ENCODE measurements at places on chromosomes 6 and 20.

DNA sequence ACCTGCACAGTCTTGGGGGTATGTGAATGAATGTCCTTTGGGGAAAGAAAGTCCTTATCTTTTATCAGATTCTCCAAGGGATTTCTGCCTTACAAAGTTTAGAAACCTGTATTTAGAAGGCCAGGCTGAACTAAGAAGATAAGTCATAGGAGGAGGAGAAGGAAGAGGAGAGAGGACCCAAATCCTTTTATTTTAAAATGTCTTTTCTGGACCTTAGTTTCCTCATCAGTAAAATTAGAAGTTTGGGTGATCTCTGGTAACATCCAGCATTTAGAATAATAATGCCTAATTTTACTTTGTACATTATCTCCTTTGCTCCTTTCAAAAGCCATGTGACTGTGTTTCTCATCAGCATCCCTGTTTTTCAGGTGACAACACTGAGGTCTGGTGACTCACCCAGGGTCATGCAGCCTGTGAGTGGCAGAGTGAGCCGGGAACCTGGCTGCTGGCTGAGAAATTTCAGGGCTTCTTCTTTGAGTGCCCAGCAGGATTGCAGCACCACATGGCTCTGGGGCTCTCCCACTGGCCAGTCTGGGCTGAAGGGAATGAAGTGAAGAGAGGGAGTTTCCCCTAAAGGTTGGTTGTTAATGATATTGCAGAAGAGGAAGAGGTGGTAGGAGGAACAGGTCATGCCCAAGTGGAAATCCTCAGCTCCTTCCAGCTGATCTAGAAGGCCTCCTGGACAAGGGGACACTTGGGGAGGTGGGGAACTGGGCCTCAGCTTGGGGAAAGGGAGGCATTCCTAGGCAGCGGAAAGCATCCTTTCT lies 34.0 kb downstream of the VEGFA start:
- DNase-seq, result no peak

GRCh38 chr6:76885861-76886301 lies 577.4 kb downstream of the HTR1B start:
- DNase-seq, result no peak

DNA sequence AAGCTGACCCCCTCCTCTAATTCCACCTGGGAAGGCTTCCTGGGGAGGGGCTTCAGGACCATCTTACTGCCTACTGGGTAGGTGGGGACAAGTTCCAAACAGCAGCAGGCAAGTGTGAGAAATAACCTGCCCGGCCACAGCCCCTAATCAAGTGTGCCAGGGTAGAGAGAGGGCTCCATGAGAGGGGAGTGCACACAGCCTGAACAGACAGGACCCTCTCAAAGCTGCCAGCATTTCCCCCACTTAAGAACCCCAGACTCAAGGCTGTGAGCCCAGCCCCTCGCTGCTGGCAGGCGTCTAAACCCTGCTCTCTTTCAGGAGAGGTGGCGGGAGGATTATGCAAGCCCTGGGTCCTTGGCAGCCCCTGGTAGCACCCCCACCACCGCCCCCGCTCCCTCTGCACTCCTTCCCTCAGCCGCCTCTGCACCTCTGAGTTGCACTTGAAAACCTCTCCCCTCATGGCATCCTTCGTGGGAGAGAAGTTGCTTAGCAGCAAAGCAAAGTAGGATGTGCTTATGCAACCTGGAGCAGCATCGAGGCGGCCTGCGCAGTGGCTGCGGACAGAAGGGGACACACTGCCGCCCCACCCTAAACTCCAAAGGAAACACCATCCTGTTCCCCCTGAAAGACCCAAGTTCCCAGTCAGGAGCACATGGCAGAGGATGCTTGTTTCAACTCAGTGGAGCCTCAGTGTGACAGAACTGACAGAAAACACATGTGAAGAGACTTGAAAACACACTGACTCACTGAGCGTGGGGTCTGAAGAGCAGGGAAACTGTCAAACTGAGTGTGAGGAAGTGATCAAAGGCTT lies 10.5 kb downstream of the DDRGK1 start:
- peak; percentile 18 for DNase-seq

- no peak for DNase-seq
These were observed 21.6 kb downstream of the CNKSR3 start for GRCh38 chr6:154488802-154489437.

GRCh38 chr20:56249244-56249955 lies 868 bp downstream of the MC3R start:
- DNase-seq, result peak; percentile 75

DNA sequence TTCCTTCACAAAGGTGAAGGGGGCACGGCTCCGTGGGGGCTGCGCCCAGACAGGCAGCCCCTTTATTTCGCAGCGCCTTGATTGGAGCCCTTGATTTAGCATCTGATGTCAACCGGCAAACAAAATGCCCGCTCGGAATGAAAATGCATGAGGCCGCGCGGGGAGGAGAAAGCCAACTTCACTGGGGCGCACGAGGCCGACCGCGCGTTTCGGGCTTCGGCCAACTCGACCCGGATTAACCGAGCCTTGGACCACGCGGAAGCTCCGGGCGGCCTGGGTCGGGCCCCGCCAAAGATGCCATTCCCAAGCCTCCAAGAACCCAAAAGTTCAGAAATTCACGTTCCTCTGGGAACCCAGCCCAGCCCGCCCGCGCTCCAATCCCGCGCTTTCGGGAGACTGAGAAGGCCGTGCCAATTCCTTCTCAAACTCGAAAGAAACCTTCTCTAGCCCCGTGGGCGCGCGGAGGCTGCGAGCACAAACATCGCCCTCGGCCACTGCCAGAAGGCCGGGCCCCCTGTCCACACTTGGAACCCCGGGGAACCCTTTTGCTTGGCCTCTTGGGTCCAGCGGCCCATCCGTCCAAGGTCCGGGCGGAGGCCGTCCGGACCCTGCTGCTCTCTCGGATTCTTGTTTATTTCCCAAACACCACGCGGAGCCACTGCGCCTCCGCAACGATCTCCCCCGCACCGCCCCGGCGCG lies 879 bp upstream of the INSM1 start:
- DNase-seq, result no peak

DNA sequence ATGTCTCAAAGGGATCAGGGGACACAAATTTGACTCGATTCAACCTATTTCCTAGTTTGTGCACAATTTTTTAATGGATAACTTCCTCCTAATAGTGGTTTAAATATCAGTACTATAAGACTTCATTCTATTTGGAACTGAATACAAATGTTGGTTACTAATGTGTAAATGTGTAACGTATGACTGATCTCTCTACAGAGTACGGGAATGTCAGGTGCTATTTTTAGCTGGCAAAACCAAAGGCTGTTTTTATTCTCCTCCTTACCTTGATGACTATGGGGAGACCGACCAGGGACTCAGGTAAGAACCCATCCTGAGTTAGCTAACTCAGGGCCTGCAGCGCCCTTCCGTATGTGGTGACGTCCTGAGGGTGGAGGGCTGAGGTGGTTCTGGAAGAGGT lies 33.0 kb downstream of the PRPH2 start:
- no peak for DNase-seq

GRCh38 chr6:166579237-166579850 lies 7.1 kb downstream of the RAMACL start:
- no peak for DNase-seq

DNA sequence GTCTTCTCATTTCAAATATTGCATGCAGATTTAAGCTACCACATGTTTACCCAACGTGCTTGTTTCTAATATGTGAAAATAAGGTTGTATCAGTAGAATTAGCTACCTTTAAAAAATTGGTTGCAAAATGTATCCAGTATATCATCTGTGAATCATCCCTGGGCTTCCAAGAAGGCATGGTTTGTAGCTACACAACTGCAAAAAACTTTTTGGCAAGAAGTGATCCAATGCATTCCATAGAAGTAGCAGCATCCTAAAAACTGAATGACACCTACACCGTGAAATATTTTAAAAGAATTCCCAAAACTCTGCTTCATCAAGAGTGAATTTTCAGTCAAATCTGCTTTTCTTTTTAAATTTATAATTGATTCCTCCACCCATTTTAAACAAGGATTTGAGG lies 89.1 kb downstream of the AIG1 start:
- DNase-seq, result no peak

- DNase-seq, result no peak
These were observed 182.7 kb upstream of the DTNBP1 start for GRCh38 chr6:15845492-15845891.

- DNase-seq, result no peak
These were observed 37.3 kb downstream of the RNF8 start for GRCh38 chr6:37391120-37391519.

GRCh38 chr20:21707267-21707666 lies 1.8 kb downstream of the PAX1 start:
- DNase-seq, result no peak

DNA sequence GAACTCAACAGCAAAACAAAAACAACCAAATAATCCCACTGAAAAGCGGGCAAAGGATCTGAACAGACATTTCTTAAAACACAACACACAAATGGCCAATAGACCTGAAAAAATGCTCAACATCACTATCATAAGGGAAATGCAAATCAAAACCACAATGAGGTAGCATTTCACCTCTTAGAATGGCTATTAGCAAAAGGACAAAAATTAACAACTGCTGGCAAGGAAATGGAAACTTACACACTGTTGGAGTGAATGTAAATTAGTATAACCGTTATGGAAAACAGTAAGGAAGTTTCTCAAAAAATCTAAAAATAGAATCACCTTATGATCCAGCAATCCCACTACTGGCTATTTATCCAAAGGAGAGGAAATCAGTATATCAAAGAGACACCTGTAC lies 20.9 kb downstream of the FAM8A1 start:
- no peak for DNase-seq

GRCh38 chr6:135423649-135424128 lies 73.9 kb downstream of the AHI1 start:
- peak; percentile 30 for DNase-seq

GRCh38 chr6:15020119-15020770 lies 225.6 kb upstream of the JARID2 start:
- peak; percentile 62 for DNase-seq

- DNase-seq, result no peak
These were observed 23.9 kb upstream of the ASXL1 start for GRCh38 chr20:32333988-32334885.

DNA sequence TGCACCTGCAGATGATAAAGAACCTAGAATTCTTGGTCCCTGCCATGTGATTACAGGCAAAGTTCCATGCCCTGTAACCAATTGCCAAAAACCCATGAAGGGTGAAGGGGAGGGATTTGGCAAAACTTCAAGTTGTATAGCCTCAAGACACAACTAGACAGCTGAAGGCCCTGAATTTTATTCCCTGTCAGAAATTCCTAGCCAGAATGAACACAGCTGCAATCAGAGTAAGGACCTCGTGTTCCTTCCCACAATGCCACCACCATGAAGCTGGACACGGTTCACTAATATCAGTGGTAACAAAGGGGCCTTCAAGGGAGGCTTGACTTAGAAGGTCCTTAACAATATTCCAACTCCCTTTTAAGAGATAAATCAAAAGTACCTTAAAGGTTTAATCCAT lies 22.5 kb upstream of the IRAK1BP1 start:
- no peak for DNase-seq

- DNase-seq, result no peak
These were observed 571 bp downstream of the ITCH start for GRCh38 chr20:34363465-34364222.

DNA sequence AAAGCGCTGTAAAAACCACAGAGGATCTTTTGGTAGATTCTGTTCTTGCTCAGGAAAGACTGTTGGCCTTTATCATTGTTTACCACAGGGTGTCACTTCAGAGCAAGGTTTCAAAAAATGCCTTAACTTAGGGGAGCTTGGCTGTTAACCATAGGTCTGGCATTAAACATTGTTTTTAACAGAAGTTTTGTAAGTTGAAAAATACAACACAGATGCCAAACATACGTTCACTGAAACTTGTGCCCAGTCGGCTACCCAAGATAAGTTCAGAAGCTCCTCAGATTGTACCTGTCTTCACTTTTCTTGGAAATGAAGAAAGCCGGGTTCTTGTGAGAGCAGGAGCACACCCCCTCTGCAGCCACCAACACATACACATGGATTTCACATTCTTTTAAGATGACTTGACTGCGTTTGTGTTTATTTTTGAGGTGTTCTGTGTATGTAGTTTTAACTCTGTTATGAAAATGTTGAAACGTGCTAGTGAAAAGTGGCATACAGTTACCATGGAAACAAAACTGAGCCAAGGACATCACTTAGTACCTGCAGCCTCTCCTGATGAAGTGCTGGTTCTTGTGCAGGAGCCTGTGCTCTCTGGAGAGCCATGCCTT lies 64.9 kb downstream of the SYCP2L start:
- DNase-seq, result peak; percentile 54

DNA sequence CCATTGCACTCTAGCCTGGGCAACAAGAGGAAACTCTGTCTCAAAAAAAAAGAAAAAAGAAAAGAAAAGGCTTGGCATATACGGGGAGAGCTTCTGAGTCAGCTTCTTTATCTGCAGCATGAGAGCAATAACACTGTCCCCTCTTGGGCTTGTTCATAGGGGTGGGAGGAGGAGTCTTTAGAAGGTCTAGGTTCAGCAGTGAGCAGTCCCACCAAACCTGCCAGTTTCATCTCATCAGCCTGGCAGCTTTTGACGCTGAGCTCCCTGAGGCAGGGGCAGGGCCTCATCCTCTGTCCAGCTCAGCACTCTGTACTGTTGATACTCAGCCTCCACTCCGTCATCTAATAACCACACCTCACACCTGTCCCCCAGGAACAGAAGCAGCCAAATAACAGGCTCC lies 5.6 kb upstream of the C6orf132 start:
- DNase-seq, result no peak

GRCh38 chr6:145548933-145549648 lies 186.2 kb downstream of the EPM2A start:
- DNase-seq, result no peak

GRCh38 chr6:36590237-36590636 lies 3.9 kb upstream of the SRSF3 start:
- no peak for DNase-seq

DNA sequence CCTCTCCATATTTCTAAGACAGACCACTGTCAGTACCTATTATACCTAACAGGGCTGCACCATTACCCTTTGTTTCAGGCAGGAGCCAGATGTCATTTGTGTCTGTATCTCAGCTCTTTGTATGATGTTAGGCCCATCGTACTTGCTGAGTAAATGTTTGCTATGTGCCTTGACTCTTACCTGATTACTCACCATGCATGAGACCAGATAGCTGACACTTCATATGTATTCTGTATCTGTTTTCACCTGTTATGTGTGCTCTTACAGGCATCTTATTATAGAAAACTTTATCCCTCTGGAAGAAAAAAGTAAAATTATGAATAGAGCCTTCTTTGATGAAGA lies 31.7 kb upstream of the ASXL1 start:
- DNase-seq, result no peak

GRCh38 chr6:1689141-1689540 lies 79.4 kb downstream of the FOXC1 start:
- no peak for DNase-seq

- no peak for DNase-seq
These were observed 204.2 kb upstream of the PTCHD4 start for GRCh38 chr6:48315051-48315719.

- DNase-seq, result no peak
These were observed 126.5 kb downstream of the MBOAT1 start for GRCh38 chr6:20085817-20086216.

DNA sequence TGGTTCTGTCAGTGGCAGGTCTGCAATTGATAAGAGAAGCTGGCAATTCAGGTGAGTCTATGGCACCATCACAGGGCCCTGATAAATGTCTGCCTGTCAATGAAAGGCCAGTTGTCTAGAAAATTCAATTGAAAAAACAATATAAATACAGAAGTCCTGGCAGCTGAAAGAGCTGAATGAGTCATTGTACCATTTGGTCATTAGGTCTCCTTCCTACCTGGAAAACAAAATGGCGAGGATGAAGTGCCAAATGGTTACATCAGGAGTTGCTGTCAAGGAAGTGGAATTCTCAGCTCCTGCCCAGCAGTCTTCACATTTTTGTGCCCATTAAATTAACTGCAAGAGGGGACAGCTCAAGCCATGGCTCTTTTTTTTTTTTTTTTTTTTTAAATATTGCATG lies 37.7 kb downstream of the PEX7 start:
- DNase-seq, result no peak

GRCh38 chr6:31453259-31453658 lies 44.7 kb upstream of the MICB start:
- no peak for DNase-seq
